Motor neuron (in vitro differentiated cells): ENCODE measurements at places on chromosomes 4 and X. TPM values are rescaled to one million over a fixed set of nuclear protein-coding genes. Genes with fewer than 3 reads are reported as not detected.

GRCh38 chr4:3818371-3818770 is 52.2 kb downstream of the ADRA2C start:
- no peak for ATAC-seq

DNA sequence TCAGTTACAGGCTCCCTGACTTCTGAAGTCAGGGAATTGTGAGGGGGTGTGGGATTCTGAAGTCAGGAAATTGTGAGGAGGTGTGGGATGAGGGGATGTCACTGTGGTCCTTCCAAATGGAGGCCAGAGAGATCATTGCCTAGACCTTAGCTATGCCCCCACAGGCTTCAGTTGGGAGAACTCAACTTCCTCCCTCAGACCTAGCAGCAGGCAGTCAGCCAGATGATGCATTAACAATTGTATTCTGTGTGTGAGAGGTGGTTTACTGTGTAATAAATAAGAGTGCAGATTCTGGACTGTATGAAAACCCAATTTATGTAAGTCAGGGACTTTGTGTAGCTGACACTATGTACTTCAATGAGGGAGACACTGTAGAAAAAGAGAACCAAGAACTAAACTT is 65.7 kb downstream of the FREM3 start:
- ATAC-seq: no peak

GRCh38 chrX:16930392-16930791 is 16.1 kb upstream of the REPS2 start:
- ATAC-seq: no peak

RHOXF2B gene
- total RNA-seq: 0.43 TPM in 1 of 2 replicates, not detected in the other

GRCh38 chrX:1196436-1196835 is 16.0 kb downstream of the CRLF2 start:
- ATAC-seq: no peak

F8A2 gene
- not detected in 2 replicates for total RNA-seq
